ENCODE measurements at places on chromosomes 16 and 17.

GRCh38 chr16:19513377-19514053, 8.4 kb downstream of the GDE1 start:
- no peak for DNase-seq

DNA sequence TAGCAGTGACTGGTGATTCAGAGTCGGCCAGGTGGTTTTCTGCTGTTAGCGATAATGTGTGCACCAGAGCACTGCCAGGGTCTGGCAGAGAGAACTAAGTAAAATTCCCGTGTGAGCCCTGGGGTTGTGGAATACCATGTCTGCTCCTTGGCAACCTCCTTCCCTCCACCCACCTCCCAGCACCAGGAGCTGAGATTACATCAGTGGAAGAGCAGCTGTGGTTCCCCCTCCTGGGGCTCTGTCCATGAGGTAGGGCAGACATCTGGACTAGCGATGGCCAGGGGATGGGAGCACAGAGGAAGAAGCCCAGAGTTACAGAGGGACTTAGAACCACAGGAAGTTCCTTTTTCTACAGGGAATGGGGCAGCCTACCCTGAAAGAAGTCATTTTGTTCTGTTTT, 15.8 kb downstream of the CLEC10A start:
- DNase-seq = no peak

DNA sequence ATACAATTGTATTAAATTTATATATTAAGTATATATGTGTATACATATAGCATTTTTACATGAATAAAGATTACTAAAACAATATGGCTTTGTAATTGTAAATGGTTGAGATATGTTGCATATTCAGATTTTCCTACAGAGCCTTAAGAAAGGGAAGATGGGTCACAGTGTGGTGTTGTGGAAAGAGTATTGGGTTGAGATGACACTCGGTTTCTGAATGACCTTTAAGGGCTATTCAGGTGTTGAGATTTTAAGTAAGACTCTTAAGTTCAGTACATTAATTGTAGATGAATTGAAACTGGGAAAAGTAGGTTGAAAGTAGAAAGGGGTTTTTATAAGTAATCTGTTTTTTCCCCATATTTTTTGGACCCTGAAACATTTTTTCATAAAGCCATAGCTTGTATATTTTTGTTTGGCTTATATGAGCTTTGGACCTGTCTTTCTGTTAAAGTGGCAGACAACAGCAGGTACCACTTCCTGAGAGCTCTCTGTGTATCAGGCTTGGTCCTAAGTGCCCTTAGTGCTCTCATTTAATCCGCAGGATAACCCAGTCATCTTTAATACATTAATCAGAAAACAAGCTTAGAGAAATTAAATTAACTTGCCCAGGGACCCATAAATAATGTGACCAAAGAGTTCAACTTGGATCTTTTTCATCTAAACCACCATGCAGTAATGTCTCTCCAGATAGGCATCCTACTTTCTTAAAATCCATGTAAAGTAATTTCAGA, 48.5 kb upstream of the MRC2 start:
- no peak for DNase-seq

- no peak for DNase-seq
Observed at GRCh38 chr17:31645351-31645750, 213.7 kb downstream of the COPRS start.
